ENCODE measurements at places on chromosomes 13 and 19. TPM values are rescaled to one million over a fixed set of nuclear protein-coding genes. Genes with fewer than 3 reads are reported as not detected.

Gene ZNF345
- 4.3 TPM for total RNA-seq

Gene ZNF714
- total RNA-seq, result 19.0 TPM

Gene MBD3L2
- total RNA-seq, result not detected

Gene GAS6
- total RNA-seq, result 0.45 TPM

DNA sequence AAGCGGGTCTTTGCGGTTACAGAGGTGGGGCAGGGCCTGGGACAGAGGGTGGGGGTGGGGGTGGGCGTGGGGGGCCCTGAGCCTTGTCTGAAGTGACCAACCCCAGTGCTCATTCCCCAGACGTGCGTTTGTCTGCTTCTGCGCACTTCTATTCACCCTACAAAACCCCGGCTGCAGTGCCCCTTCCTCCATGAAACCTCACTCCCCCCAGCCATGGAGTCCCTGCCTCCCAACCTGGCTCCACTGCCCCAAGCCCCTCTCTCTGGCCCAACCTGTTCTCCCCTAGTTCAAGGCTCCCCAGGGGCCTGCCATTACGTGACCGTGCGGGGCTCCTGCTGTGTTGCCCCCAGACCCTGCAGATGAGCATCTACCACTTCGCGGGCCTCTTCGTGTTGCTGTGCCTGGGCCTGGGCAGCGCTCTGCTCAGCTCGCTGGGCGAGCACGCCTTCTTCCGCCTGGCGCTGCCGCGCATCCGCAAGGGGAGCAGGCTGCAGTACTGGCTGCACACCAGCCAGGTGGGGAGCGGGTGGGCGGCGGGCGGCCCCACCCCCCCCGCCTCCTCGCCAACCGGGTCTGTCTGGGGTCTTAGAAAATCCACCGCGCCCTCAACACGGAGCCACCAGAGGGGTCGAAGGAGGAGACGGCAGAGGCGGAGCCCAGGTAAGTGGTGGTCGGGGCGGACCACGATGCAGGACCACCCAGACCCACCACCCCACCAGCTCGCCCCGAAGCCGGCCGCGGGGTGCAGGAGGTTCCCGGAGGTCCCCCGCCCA lies 8.2 kb downstream of the GRIN3B start:
- DNase-seq, result no peak

DNA sequence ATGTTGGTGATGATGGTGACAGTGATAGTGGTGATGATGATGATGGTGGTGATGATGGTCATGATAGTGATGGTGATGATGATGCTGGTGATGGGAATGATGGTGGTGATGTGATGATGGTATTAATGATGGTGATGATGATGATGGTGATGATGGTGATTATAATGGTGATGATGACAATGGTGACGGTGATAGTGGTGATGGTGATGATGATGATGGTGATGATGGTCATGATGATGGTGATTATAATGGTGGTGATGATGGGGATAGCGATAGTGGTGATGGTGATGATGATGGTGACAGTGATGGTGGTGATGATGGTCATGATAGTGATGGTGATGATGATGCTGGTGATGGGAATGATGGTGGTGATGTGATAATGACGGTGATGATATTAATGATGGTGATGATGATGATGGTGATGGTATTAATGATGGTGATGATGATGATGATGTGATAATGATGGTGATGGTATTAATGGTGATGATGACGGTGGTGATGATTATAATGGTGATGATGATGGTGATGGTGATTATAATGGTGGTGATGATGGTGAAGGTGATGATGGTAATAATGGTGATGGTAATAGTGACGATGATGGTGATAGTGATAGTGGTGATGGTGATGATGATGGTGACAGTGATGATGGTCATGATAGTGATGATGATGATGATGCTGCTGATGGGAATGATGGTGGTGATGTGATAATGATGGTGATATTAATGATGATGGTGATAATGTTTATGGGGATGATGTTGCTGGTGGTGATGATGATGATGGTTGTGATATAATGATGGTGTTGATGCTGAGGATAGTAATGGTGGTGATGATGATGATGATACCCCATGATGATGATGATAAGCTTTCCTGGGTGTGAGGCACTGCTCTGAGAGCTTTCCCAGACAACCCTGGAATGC lies 7.7 kb downstream of the C13orf46 start:
- no peak for DNase-seq

DNA sequence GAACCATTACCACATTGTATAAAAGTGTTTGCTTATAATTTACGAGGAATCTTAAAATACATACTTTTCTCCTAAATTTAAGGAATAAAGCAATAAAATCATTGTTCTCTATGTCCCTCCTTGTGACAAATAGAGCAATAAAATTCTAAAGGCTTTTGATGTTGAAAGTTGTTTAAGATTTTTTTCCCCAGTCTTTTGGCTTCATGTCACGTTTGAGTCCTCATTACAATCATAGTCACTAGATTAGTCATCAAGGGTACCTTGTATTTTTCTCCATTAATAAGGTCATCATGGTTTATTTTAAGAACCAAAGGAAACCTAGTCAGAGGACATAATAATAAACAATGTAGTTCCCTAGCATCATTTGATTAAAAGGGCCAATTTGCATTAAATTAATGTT lies 3.2 kb downstream of the WBP4 start:
- no peak for DNase-seq

DNA sequence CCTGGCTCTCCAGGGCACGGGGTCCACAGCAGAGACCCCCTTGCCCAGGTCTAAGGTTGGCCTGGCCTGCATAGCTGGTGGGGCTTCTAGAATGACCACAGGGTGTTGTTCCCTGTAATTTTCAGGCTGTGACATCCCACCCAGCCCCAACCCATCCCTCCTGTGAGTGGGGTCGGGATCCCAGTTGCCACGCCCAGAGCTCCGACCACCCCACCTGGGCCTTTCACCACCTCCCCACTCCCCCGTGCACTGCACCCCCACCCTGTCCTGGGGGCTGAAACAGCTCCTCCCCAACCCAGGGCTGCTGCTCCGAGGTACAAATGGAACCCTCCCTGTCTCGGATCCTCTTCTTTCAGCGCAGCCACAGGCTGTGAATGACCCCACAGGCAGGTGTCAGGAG lies 8.4 kb upstream of the SLC7A10 start:
- no peak for DNase-seq

DNA sequence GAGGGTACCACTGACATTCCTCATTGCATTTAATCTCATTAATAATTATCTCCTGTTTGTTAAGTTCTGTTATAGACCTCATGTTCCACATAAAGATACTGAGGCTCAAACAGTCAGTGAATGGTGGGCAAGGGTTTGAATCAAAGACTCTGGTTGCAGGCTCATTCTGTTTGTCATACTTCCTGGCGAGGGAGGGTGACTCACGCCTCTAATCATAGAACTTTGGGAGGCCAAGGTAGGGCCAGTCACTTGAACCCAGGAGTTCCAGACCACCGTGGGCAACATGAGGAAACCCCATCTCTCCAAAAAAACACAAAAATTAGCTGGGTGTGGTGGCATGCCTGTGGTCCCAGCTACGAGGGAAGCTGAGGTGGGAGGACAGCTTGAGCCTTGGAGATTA lies 220.7 kb upstream of the MIR17HG start:
- no peak for DNase-seq

GRCh38 chr19:46755853-46756543 lies 9.7 kb upstream of the STRN4 start:
- DNase-seq, result no peak

- DNase-seq, result no peak
These were observed 45.8 kb upstream of the GPI start for GRCh38 chr19:34319230-34319585.

DNA sequence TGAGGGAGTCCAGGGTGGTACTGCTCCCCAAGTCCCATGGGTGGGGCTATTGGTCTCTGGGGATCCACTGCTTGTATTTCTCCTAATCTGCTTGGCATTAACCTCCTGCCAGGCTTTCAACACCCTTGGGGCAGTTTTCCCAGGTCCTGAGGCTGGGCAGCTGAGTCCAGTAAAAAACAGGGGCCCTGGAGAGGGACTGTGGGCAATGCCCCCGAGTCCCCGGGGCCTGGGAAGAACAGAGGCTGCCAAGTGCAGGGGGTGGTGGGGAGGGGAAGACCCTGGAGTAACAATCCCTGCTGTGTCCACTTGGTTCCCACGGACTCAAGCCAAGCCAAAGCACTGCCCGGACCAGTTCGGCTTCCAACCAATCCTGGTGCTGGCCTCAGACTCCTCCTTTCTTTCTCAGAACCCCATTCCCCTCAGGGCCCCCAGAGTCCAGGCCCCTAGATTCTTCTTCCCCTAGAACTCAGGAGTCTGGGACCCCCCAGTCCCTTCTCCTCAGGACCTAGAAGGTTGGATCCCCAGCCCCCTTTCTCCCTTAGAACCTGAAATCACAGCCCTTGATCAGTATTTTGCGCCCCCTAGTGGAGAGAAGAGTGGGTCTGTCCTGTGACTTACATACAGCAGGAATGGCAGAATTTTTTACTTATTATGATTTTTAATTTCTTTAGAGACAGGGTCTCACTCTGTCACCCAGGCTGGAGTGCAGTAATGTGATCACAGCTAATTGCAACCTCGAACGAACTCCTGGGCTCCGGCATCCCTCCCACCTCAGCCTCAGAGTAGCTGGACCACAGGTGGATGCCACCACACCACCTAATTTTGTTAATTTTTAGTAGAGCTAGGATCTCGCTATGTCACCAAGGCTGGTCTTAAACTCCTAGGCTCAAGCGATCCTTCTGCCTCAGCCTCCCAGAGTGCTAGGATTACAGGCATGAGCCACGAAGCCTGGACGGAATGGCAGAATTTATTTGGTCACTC lies 3.7 kb upstream of the CLPTM1 start:
- DNase-seq, result no peak

DNA sequence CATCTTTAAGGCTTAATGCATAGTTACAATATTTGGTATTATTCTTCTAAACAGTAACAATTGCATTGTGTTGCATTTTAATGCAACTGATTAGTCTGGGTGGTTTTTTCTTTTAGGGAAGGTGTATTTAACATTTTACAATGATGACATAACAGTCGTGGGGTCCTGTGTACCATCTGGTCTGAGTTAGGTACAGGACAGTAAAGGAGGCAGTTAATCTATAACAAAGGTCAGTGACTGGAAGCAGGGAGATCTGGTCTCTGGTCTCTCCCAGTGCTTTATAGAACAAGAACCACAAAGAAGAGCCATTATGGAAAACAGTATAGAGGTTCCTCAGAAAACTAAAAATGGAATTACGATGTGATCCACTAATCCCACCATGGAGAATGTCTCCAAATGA lies 2.7 kb upstream of the OR7G2 start:
- no peak for DNase-seq

GRCh38 chr13:37345391-37345790 lies 239.9 kb upstream of the CSNK1A1L start:
- DNase-seq, result no peak

GRCh38 chr13:31151837-31152236 lies 9.9 kb downstream of the HSPH1 start:
- DNase-seq, result no peak

DNA sequence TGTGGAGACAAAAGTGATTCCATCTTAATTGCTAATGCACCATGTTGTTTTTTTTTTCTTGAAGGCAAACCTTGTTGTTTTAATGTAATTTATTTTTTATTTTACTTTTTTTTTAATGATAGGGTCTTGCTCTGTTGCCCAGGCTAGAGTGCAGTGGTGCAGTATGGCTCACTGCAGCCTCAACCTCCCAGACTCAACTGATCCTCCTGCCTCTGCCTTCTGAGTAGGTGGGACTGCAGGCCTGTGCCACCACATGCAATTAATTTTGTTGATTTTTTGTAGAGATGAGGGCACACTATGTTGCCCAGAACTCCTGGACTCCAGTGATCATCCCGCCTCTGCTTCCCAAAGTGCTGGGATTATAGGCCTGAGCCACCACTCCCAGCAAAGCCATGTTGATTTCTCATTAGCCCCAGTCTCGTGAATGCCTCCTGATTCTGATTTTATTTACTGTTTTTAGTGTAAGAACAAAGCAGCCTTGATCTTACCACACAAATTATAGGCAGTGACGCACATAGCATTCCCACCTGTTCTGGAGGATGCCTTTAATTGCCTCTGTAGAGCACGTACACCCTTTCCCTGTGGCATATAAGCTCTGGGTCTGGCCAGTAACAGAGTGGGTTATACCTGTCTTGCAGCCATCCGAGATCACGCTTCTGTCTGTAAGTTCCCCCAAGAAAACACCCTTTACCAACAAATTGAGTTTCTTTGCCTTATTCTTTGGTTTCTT lies 150.4 kb downstream of the GGACT start:
- no peak for DNase-seq

GRCh38 chr13:27822873-27823311 lies 30.6 kb downstream of the GSX1 start:
- no peak for DNase-seq

GRCh38 chr19:38891771-38892170 lies 7.6 kb downstream of the SIRT2 start:
- DNase-seq, result no peak
